Stimulated activated CD4-positive, alpha-beta T cell treated with anti-CD3 and anti-CD28 coated beads, Interleukin-1b, Interleukin-23, amount 100 ng/mL, for 24 hours (primary cell): ENCODE measurements at places on chromosomes 2 and 18.

DNA sequence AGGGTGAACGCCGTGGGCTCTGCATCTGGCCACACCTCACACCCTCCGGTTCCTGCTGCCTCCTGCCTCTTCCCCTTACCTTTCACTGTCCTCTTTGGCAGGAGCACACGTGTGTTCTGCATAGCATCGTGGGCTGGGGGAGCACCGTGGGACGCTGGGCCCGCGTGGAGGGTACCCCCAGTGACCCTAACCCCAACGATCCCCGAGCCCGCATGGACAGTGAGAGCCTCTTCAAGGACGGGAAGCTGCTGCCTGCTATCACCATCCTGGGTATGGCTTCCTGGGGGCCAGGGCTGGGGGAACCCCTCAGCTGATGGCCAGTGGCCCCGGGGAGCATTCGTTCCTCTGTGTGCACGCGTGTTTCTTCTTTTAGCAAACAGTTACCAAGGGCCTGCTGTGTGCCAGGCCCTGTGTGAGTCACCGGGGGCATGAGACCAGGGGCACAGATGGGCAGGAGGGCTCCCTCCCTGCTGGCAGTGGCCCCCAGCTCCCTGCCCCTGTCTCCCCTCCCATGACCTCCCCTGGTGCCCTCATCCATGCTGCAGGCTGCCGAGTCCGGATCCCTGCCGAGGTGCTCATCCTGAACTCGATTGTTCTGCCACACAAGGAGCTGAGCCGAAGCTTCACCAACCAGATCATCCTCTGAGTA is 7.6 kb downstream of the GMPPA start:
- no peak for DNase-seq

- no peak for DNase-seq
Measured at GRCh38 chr18:42341423-42341822, 386.4 kb downstream of the PIK3C3 start.

DNA sequence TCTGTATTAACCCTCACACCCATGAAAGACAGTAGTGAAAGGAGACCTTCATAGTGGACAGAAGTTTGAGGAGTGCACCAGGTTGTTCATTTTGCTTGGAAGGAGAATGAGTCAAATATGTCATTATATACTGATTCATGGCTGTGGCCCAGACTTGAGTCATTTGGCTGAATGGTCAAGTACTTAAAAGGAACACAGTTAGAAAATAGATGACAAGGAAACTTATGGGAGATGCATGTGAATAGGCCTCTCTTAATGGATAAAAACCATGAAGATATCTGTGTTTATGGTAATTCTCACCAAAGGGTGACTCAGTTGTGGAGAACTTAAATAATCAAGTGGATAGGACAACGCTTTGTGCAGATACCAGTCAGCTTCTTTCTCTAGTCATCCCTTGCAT is 524.7 kb upstream of the CNTNAP5 start:
- DNase-seq: no peak

DNA sequence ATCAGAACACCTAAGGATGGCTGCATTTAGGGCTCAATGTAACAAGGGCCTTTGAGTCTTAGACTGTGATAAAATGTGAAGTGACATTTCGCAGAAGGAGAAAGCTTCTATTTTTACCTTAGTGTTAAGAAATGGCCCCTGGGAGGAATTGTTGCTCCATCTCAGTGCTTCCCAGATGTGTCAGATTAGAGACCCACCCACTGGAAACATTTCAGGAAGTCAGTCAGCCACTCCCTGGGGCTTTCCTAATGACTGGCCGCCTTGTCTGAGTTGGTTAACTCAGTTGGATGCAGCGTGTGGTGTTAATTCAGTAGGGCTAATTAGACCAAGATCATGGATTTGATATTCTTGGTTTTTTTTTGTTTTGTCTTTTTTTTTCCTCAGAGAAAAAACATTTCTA is 355.9 kb downstream of the PIK3C3 start:
- no peak for DNase-seq

- DNase-seq: no peak
Measured at GRCh38 chr2:45334205-45334604, 276.9 kb downstream of the SRBD1 start.

DNA sequence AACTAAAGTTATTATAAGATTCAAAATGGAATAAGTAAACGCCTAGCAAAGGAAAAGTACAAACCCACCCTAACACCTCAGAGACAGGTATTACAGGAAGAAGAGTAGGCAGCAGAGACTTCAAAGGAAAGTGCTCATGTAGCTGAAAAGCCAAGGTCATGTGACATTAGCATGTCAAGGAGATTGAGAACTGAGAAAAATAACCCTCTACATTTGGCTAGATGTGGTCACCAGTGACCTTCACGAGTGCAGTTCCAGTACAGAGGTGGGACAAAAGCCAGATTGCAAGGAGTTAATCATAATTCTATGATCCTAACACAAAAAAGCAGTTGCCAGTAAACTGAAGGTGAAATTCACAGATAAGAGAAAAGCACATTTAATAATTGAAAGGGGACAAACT is 252.7 kb downstream of the ZEB2 start:
- DNase-seq: no peak

GRCh38 chr2:48905696-48906095 is 150.2 kb upstream of the LHCGR start:
- DNase-seq: no peak

GRCh38 chr2:133453032-133453431 is 115.2 kb downstream of the NCKAP5 start:
- no peak for DNase-seq

DNA sequence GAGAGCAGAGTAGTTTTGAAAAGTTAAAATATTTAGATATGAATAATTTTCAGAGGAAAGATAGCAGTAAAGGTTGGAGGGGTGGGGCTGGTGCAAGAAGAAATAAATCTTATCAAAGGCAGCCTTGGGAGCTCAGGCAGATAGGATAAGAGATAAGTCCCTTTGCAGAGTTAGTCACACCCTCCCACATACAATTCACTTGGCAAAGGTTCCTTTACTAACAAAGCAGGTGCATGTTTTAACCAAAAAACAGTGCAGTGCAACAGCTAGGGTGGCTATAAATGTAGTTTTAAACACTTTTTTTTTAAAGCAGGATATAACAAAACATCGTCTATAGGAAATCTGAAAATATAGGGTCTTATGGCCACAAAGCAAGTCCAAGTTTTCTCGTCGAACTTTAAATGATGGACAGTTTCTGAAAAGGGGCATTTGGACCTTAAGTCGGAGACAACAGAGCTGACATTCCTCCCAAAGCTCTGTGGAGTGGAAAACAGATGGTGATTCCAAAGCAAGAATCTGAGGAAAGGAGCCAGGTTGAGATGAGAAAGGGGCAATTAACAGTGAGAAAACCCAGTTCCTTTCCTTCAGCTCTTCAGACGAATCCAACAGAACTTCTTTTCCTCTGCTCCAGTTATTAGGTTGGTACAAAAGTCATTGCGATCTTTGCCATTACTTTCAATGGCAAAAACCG is 53.0 kb downstream of the EPHA4 start:
- no peak for DNase-seq
